ENCODE measurements at places on chromosomes 4 and X.
A peak's percentile ranks its signal among the peaks of the same experiment; 100 is the strongest.

DNA sequence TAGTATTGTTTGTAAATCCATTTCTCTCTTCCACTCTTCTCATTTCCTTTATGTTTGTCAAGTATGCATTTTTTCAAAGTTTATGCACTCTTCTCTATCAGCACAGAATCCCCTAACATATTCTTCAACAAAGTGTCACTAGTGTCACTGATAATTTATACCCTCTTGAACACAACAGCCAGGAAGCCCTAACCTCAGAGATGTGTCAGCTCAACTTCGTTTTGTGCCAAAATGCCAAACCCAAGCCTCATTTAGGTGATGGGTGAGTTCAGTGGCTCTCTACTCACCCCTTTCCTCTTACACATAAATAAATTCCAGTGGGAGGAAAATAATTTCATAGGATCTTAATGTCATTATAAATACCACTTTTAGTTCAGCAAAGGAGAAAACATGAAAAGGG, 22.4 kb upstream of the P2RY10 start:
- no peak for DNase-seq

- no peak for DNase-seq
These were observed 129.7 kb downstream of the RAPGEF2 start for GRCh38 chr4:159232465-159233106.

DNA sequence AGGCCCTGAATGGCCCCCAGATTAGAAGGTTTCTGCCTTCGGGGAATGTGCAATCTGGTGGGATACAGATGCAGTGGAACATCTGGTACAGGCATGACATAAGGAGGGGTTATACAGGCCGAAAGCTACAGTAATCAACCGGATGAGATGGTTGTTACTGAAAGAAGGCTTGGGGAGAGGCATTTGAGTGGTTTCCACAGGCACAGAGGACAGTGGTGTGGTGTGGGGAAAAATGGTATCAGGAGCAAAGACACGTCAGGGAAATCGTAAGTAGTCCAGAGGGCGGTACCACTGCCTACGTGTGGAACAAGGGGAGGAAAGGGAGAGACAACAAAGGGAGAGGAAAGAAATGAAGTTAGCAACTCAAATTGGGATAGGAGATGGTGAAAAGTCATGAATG, 3.0 kb downstream of the PDLIM3 start:
- DNase-seq = no peak

DNA sequence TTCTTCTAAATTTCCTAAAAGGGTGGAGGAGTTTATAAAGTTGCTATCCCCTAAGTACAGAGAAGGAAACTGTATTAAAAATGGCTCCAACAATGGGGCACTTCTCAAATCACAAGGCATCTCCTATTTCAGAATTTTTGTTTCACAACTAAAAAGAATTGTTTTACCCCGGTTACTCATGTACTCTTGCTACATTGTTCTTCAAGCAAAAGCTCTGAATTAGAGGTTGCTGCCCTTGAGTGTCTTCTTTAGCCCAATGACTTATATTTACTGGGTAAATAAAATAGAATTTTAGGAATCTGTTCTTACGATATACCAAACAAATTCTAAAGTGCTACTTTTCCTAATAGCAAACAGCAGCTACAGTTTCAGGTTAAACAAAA, 67.5 kb downstream of the PPEF2 start:
- DNase-seq = peak; percentile 68

GRCh38 chrX:44344687-44345086, 1.2 kb upstream of the EFHC2 start:
- DNase-seq = no peak

DNA sequence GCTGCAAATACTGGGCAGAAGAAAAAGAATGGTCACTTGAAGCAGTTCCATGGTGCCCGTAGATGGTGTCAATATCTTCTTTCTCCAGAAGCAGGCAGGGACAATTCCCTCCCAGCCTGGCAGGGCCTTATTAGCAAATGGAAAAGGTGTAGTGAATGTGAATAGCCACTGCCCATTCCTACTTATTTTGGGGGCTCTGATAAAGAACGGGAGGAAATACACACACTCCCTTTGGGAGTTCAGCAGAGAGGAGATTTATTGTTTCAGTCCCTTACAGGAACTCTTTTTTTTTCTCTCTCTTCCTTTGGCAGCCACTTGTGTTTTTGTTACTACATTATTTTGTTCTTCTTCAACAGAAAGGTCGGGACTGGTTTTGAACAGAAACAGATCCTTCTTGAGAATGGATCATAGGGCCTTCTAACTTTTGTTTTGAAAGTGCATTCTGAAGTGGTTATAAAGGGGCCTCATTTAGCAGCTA, at the start of gene EMCN:
Gene EMCN (minus strand): TSS at position 159 of the 478 bp plus-strand sequence. CDS start 108 bp downstream, at position 51.
- DNase-seq = peak; percentile 31

- no peak for DNase-seq
These were observed 29.0 kb downstream of the DDX60L start for GRCh38 chr4:168451331-168451730.

Measured in adipocyte (in vitro differentiated cells).